ENCODE measurements at places on chromosomes 7 and 10. TPM values are rescaled to one million over a fixed set of nuclear protein-coding genes. Genes with fewer than 3 reads are reported as not detected.
A peak's percentile ranks its signal among the peaks of the same experiment; 100 is the strongest.

Gene BCL7B
- total RNA-seq = 71.6 TPM

Gene ECHS1
- 47.2 TPM for total RNA-seq

Gene TMEM26
- not detected for total RNA-seq

Gene PI4K2A
- total RNA-seq = 16.6 TPM

Gene RHBDD2
- total RNA-seq = 57.2 TPM

Gene MAT1A
- not detected for total RNA-seq

Gene CYP26C1
- not detected for total RNA-seq

Gene AP5Z1
- total RNA-seq = 38.1 TPM

Gene ZMYND11
- 24.6 TPM for total RNA-seq

- no peak for DNase-seq
These were observed 17.0 kb downstream of the CNPY1 start for GRCh38 chr7:155529346-155529745.

GRCh38 chr10:120612756-120613155 lies 155.7 kb downstream of the PLPP4 start:
- no peak for DNase-seq

DNA sequence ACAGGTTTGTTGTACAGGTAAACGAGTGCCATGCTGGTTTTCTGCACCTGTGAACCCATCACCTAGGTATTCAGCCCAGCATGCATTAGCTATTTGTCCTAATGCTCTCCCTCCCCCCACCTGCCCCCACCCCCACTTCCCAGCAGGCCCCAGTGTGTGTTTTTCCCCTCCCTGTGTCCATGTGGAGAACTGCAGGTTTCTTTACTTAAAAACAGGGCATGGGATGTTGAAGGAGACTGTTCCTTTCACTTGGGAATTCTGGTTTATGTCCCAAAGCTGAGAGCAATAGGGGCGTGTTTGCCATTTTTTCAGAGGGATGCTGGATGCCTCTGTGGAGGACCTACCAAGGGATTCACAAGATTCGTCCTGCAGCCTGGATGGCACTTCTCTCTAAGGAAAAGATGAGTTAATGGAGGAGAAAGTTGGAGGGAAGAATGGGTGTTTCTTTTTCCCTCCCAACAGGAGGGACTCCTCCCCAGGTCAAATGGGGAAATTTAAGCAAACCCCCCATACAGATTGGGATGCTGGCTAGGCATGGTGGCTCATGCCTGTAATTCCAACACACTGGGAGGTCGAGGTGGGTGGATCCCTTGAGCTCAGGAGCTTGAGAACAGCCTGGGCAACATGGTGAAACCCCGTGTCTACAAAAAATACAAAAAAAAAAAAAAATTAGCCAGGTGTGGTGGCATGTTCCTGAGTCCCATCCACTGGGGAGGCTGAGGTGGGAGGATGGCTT lies 136.0 kb downstream of the GALNT17 start:
- DNase-seq = no peak

DNA sequence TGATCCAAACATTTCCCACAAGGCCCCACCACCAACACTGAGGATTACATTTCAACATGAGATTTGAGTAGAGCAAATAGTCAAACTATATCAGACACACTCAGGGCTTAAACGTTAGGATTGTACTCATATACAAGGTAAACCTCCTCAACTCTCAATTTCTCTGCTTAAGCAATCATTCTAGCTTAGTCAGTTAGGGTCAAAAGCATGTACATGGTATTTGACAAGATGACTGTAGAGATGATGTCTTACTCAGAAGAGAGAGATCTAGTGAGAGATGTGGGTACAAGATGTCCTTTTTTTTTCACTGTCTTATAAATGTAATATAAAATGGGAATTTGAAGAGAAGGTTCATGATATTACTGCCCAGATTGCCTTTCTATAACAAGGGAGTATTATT lies 270.1 kb downstream of the PRKG1 start:
- no peak for DNase-seq

GRCh38 chr10:72062382-72062781 lies 26.0 kb downstream of the SPOCK2 start:
- DNase-seq = no peak

- DNase-seq = no peak
These were observed 136.6 kb downstream of the SPAG6 start for GRCh38 chr10:22481687-22482539.

DNA sequence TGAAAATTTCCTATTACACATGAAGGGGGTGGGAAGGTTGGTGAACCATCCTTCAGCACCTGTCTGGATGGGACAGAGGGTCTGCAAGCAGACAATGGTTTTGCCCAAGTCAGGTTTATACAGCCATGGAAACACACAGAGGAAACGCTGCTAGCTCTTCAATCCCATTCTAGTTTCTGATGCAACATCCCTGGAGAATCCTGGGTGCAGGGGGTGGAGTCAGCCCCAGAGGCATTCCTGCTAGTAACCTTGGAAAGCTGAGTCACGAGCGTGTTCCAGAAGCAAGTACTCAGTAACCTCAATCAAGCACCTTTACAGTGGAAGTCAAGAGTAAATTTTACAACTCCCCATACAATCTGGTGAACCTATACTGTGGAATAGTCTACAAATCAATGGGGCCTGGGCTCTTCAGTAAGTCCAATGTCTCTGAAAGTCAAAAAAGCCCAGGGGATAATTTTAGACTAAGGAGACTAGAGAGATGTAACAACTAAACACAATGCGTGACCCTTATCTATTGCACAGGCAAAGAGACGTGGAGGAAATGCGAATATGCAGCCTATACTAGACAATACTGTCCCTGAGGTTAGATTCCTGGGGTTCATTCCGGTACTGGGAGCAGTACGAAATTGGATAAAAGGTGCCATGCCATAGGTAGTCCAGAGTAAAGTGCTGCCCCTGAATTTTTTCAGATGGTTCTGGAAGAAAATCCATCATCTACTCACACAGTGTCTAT lies 95.4 kb downstream of the ZRANB1 start:
- no peak for DNase-seq

DNA sequence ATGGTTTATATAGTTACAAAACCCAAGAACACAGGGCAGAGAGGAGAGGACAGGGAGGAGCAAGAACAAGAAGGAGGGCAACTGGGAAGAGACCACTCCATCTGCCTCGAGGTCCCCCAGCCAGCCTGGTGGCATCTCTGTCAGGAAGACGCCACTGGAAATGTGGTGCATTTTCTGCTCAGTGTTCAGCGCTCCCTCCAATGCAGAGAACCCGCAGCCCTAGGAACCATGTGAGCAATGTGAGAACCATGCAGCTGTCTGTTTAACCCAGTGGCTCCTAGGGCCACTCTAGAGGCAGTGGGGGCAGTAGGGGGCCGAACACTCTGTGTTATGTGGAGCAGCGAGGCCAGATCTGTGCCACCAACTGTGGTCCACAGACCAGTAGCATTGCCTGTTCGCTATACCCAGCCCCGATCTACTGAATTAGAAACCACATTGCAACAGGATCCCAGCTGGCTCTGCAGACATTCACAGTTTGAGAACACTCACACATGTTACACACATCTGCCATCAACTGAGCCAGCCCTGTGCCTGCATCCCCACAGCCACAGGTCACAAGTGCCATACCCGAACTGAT lies 110.2 kb downstream of the CPXM2 start:
- no peak for DNase-seq

DNA sequence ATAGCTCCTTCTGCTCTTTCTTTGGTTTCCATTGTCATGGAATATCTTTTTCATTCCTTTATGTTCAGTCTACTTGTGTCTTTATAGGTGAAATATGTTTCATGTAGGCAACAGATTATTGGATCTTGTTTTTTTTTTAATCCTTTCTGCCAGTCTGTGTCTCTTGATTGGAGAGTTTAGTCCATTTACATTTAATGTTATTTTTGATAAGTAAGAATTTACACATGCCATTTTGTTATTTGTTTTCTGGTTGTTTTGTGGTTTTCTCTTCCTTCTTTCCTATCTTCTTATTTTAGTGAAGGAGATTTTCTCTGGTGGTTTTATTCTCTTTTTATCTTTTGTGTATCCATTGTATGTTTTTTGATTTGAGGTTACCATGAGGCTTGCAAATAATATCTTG lies 52.5 kb upstream of the TAS2R16 start:
- no peak for DNase-seq

- DNase-seq = no peak
These were observed 28.1 kb upstream of the KNDC1 start for GRCh38 chr10:133131734-133132472.

GRCh38 chr7:112497481-112497880 lies 16.7 kb downstream of the LSMEM1 start:
- no peak for DNase-seq

- DNase-seq = no peak
These were observed 22.9 kb downstream of the TCERG1L start for GRCh38 chr10:131288648-131289047.

- no peak for DNase-seq
These were observed 12.9 kb upstream of the SNX10 start for GRCh38 chr7:26278770-26279169.

DNA sequence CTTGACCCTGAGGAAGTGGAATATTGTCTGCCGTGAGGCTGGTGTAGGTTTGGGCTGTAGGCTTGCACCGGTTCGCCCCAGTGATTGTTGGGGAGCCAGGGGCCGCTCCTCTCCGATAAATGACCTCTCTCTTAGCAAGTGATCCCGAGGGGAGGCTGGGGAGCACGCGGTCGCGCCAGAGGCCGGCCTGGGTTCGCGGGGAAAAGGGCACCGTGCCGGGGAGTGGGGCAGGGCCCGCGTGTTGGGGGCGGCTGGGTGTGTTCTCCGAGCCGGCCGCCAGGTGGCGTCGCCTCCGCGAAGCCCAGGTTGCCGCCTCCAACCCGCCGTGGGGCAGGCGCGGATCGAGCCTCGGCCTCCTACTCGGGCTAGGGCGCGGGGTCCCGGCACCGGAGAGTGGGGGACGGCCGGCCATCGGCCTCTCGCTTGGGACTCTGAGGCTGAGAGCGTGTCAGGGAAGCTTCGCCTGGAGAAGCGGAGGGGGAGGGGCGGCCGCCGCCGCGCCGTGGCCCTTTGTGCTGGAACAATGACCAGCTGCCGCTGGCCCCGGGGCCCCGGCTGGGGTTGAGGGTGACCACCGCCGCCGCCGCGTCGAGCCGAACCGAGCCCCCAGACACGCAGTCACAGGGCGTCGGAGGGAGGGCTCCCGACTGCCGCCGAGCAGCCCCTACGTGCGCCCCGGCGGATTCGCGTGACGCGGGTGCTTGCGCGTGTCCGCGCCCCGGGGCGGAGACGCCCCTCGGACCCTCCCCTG lies 442 bp upstream of the LZTS2 start:
- DNase-seq = peak; percentile 90

GRCh38 chr10:97011397-97011796 lies 174.4 kb downstream of the SLIT1 start:
- DNase-seq = no peak

DNA sequence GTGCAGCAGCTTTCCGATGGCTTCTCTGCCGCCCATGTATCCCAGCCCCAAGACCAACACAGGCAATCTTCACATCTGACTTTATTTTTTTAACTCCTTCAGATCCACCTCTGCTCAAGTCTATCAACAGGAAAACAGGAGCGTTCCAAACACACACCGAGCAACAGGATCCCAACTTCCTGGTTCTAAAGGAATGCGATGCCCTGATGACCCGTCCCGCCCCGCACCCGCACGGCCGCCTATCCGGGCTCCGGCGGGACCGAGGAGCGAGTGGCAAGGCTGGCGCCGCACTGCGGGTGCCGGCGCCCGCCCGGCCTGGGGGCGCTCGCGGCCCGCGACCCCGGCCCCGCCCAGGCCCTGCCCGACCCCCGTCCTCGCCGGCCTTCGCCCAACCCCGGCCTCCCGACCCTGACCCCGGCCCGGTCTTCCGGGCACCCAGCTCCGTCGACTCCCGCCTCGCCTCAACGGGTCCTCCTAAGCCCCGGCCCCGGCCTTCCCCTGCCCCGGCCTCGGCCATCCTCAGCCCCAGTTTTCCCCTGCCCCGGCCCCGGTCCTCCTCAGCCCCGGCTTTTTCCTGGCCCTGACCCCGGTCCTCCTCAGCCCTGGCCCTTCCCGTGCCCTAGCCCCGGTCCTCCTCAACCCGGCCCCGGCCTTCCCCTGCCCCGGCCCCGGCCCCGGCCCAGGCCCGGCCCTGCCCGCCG lies 730 bp downstream of the LARP4B start:
- peak; percentile 32 for DNase-seq

All from activated T-cell treated with anti-CD3 and anti-CD28 coated beads, Interleukin-2, amount 50 U/mL, for 72 hours (primary cell).